ENCODE measurements at places on chromosomes 12 and 14.
A peak's percentile ranks its signal among the peaks of the same experiment; 100 is the strongest.

- DNase-seq, result no peak
These were observed 31.9 kb upstream of the CCDC91 start for GRCh38 chr12:28158353-28158752.

GRCh38 chr14:99590746-99591555, 13.1 kb downstream of the CCDC85C start:
- DNase-seq, result no peak

DNA sequence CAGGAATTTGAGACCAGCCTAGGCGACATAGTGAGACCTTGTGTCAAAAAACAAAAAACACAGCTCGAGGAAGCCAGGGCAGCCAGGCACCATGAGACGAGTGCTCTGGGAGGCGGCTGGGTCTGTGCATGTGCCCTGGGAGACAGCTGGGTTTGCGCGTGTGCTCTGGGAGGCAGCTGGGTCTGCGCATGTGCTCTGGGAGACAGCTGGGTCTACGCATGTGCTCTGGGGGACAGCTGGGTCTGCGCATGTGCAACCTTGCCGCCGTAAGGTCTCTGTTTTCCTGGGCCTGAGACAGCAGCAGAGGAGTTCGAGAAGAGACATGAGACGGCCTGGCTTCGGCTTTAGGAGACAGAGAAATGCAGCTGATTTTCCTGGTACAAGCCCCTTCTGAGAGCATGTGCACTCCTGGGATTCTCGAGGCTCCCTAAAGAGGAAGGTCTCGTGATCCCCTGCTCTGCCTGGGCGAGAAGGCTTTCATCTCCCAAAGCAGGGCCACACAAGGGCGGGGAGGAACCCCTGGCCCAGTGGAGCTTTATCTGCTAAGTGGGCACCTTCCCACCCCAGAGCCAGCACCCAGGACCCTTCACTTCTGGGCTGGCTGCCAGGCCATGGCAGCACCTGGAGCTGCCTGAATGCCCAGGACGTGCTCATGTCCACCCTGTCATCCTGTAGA, 3.5 kb upstream of the BDKRB1 start:
- no peak for DNase-seq

DNA sequence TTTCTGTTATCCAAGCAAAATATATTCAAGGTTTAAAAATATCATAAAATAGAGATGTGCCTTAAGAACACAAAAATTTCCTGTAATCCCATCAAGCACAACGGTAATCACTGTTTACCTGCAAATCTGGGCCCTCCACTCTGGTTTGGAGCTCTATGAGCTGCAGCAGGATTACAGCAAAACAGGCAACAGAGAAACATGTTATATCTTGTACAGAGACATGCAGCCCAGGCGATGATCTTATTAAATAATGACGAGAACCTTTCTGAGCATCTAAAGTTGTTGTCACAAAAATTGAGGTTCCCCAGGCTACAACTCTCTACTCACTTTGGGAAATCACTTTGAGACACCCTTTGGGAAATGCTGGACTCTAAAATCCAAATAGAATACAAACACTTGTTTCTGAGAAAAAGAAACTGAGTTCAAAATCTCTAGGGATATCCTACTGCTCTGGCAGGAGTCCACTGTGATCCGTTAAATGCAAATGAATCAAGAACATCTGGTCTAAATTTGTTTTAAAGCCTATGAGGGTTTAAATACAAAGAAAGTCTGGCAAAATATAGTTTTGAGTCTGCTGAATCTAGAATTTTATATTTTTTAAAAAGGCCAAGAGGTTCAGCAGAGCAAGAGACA, 36.3 kb downstream of the STON2 start:
- no peak for DNase-seq

DNA sequence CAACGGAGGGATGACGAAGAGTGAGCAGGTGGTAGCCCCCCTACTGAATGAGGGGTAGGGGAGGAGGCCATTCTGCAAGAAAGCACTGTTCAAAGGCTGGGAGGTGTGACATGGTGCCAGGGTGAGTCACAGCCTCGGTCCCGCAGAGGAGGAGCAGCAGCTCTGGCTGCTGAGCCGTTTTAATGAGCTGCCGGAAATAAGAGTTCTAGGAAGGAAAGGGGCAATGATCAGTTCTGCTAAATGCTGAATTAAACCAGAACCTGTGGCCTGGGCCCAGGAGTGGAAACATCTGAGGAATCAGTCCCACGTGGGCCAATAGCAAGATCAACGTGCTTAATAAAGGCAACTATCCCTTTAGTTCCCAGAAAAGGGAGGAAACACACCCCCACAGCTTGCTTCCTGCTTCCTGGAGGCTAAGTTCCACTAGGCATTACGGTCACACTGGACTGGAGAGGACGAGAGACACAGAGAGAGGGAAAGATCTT, 3.6 kb downstream of the ABCD4 start:
- no peak for DNase-seq

DNA sequence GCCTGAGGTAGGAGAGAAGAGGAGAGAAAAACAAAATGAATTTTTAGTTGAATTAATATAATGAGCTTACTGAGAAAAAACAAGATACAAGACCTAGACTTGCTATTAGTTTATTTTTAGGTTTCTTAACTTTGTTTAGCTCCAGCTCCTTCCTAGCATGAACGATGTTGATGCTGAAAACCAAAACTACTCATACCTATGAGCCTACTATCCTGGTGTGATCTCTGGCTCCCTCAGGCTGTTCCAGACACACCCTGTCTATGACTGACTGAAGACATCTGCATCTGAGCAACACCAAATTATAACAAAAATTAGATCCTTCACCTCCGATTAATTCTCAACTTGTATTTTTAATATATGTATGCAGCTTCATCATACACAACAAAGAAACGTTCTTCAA, 190.4 kb downstream of the SLC5A8 start:
- DNase-seq, result no peak

GRCh38 chr12:49064767-49065152, 4.2 kb upstream of the KMT2D start:
- no peak for DNase-seq

- no peak for DNase-seq
These were observed 225.2 kb downstream of the FUT8 start for GRCh38 chr14:65637780-65638179.

GRCh38 chr12:66971816-66972215, 292.9 kb upstream of the GRIP1 start:
- no peak for DNase-seq

DNA sequence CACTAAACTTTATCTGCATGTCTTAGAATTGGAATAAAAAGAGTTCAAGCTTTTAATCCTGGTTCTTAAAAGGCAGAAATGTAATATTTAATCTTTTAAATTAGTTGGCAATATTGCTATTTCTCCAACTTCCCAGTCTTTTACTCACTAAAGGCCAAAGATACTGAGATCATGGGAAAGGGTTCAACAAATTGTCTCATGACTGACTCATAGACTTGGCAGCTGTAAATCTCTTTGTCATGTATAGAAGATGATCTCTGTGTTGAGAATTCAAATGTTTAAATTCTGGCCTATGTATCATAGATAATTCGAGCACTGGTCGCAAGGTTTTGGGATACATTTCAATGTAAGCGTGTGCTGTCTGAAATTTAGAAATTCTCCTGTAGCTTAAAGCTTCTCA, 40.1 kb upstream of the STRAP start:
- no peak for DNase-seq

DNA sequence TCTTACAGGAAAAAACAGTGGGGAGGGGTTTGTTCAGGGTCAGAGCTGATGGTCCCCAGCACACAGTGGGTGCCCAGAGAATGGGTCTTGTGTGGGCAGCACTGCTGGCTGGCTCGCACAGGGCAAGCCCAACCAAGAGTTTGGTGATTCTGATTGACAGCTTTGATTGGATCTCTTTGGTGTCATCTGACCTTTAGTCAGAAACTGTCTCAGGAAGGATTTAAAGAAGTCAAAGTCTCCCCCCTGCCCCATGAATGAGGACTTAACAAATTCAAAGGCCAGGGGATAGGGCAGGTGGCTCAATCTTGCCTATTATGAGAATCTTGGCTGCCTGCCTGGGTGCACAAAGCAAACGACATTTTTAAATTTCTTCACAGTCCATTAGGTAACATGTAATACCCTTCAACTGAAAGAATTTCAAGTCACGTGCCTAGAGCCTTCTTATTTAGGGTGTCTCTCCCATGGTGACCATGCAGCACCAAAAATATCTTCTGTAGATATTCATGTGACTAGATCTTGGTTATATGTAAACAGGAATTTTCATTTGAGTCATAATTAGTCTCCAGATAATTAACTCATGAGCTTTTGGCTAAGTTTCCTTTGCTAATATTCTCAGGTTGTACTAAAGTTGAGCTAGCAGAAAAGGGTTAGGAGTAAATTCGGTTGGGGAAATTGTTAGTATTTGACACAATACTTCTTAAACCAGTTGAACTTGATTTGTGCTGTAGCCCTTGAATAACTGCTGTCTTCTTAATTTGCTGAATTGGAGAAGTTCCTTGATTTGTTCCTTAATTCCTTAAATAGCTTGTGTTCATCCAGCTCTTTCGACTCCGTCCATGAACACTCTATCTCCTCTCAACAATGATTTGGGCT, 54.5 kb upstream of the HECTD1 start:
- no peak for DNase-seq

DNA sequence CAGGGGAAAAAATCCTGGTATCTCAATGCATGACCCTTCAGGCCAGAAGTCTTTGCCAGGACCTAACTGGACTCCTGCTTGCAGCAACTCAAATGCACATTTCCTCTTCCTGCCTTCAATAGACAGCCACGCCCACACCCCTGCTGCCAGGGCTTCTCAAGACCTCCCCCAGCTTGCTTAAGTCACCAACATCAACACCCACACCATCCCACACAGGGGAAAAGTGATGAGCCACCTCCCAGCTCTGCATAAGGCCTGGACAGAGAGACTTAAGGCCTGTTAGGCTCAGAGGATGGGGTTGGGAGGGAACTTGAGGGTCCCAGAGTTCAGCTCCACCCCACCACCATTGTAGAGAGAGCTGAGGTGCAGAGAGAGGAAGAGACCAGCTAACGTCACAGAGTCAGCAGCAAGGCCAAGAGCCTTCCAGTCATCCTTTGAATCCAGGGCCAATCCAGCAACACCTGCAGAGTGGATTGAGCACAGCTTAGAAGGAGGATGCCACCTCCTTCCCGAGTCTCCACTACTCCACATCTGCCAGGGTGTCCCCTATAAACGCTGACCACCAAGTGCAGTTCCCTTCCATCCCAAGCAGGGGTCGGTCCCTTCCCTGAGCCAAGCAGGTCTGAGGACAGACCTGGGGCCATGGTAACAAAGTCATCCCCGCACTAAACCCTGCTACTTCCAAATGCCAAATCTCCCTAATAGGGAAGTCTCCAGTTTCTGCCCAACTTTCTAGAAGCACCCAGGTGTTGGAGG, 50.0 kb downstream of the KDM2B start:
- DNase-seq, result peak; percentile 16

DNA sequence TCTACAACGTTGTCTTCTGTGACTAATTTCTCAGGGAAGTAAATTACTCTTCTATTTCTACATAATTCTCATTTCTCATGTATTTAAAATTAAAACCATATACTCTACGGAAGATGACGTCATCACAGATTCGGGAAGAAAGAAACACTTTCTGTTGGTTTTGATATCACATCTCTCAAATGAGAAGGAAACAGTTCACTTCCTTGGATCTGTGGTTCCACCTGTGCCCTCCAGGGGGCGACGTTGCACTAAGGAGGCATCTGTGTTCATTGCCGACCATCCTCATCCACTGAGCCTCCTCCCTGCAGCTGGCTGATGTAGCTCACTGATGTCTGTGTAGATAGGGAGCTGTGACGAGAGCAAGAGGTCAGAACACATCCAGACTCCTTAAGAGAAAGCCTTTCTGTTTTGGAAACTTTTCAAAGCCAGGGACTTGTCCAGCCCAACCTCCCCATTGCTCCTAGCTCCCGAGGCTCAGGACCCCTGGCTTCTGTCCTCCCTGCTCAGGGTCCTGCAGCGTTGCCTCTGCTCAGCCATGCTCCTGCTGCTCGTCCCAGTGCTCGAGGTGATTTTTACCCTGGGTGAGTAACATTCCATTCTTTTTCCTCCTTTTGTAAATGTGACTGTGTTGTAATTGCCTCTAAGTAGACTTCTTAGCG, 172.7 kb upstream of the OR4E1 start:
- DNase-seq, result peak; percentile 31

GRCh38 chr14:64806202-64806861, 73.4 kb downstream of the SPTB start:
- DNase-seq, result no peak

GRCh38 chr12:76757694-76758093, 6.2 kb upstream of the ZDHHC17 start:
- no peak for DNase-seq

GRCh38 chr12:131832321-131833231, 4.4 kb downstream of the MMP17 start:
- DNase-seq, result no peak

DNA sequence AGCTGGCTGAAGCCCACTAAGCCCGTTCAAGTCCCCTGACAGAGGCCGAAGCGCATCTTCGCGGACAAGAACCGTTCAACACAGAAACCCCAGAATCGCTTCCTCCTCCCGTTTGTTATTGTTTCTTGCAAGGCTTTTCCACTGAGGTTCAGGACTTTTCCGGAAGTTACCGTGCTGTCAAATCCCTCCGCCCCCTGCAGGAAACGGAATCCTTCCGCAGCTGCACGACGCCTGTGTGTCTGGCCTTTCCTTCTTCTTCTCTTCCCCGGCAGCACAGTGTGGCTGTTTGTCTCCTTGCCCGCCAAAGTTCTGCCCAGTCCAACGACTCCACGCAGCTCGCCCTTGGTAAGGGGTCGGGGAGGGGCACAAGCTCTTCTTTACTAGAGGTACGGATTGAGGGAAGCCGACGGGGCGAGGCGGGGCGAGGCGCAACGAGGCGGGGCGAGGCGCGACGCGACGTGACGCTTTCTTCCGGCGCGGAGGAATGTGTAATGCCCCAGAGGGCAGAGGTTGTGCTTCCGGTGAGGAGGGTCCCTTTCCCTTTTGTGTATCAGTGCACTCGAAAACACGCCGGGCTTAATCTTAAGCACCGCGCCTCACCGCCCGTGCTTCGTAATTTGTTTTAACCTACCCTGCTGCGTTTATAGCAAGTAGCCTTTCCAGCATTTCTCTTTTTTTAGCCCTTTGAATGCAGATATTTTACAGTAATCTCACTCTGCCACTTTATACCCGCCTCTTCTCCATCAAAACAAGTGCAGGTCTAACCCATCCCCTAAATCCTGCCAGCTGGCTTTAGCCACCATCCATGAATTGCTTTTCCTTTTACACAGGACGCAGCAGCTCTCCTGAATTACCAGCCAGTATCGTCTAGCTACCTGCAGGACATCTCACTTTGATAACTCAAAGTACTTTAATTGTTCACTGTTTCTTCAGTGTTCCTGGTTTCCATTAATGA, at the start of gene KDM5A:
TSS of gene KDM5A (minus strand) at position 179 of the 955 bp plus-strand sequence. CDS start 229 bp downstream, outside the sequence.
- peak; percentile 74 for DNase-seq

DNA sequence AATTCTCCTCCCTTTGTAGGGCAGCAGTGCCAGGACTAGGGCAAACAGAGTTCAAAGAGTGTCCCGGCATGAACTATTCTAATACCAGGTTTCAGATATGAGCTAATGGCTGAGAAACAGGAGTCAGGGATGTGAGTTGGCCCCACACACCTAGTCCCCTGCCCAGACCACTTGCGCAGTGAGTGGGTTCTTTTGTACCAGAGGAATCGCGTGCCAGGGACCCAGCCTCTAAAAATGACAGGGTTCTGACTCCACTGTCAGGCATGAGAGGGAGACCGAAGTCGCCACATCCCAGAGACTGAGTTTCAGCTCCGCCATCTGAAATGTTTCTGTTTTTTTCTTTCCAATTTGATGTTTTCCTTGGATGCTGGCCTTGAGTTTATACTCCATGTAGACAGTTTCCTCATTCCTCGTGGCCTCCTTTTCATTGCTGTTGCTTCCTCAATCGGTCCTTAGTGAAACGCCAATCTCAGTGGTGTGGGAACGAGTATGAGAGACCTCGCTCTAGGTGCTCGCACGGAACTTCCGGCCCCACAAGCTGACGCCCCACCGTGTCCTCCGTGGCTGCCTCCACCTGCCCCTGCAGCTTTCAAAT, 31.5 kb downstream of the FBXL14 start:
- no peak for DNase-seq

Data from stimulated activated CD4-positive, alpha-beta T cell treated with anti-CD3 and anti-CD28 coated beads, Interleukin-1b, Interleukin-23, amount 100 ng/mL, for 24 hours (primary cell).